Stimulated activated CD4-positive, alpha-beta T cell treated with anti-CD3 and anti-CD28 coated beads, TNF-alpha, amount 100 ng/mL, for 24 hours (primary cell): ENCODE measurements at places on chromosomes 6 and 20.
A peak's percentile ranks its signal among the peaks of the same experiment; 100 is the strongest.

GRCh38 chr6:128259029-128259724, 261.2 kb downstream of the PTPRK start:
- no peak for DNase-seq

DNA sequence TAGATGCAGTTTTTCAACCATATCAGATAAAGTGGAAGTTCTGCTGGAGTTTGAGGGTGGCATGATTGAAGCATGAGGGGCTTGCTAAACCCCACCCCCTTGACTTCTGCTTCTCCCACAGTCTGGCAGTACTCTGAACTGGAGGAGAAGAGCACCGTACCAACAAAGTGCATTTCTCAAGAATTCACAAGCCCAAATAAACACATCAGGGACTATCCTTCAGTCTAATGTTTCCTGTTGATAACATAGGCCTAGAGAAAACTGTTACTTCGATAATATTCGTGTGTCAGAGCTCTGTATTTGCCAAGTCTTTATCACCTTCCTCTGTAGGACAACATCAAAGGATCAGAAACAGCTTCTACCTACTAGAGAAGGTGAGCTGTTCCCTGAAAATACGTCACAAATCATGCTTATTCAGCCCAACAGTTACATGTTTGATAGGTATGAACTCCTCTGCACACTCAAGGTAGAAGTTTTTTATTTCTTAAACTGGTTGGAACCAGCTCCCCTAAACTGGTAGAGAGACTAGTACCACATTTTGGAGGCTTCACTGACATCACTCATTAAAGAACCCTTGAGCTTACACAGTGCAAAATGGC, 153.2 kb upstream of the PRND start:
- no peak for DNase-seq

GRCh38 chr6:159862103-159862502, 28.7 kb upstream of the MAS1 start:
- DNase-seq: no peak

DNA sequence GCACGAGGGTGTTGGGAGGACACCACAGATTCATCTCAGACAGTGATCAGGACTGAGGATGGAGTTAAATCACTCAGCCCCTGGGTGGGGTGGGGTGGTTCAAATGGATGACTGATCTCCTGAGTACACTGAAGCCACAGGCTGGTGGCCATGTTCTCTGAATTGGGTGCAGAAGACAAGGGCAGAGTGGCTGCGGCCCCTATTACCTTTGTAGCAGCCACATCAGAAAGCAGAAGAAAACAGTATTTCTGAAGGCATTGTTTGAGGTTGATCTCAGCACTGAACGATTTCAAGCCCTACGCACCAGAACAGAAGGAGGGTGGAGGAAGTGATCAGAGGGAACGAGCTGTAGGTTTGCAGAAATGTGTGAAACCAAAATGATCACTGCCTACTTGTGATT, 71.6 kb downstream of the SH3BGRL2 start:
- DNase-seq: no peak

- no peak for DNase-seq
Measured at GRCh38 chr6:46222286-46222685, 51.5 kb upstream of the ENPP5 start.

- DNase-seq: no peak
Measured at GRCh38 chr6:163329991-163330390, 84.5 kb upstream of the QKI start.

DNA sequence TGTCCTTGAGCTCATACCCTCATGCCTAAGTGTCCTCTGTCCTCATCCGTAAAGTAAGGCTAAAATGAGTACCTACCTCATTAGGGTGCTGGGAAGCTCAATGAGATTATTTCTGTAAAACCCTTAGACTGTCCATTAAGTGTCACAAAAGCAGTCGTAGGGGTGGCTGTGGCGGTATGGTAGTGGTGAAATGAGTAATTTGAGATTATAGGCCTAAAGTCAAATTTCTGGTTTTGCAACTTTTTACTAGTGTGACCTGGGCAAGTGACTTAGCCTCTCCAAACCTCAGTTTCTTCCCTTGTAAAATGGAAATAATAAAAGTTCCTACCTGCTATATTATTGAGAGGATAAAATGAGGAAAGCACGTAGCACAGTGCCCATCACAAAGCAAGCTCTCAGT, 148.2 kb upstream of the AKAP12 start:
- DNase-seq: no peak

DNA sequence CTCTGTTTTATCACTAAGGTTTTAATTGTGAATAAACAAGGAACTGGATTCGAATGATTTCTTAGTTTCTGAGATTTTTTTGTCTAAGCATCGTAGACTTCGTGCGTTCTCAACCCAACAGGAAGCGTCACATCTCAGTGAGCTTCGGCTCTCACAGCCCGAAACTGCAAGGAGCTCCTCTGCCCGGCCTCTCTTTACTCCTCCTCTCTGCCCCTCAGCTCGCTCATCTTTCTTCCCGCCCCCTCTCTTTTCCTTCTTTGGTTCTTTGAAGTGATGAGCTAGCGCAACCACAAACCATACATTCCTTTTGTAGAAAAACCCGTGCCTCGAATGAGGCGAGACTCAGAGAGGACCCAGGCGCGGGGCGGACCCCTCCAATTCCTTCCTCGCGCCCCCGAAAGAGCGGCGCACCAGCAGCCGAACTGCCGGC, 480 bp upstream of the NT5E start:
- peak; percentile 20 for DNase-seq

- DNase-seq: no peak
Measured at GRCh38 chr6:109013656-109014305, 80.9 kb downstream of the SESN1 start.

- DNase-seq: no peak
Measured at GRCh38 chr6:149701714-149702113, 16.2 kb downstream of the LATS1 start.

DNA sequence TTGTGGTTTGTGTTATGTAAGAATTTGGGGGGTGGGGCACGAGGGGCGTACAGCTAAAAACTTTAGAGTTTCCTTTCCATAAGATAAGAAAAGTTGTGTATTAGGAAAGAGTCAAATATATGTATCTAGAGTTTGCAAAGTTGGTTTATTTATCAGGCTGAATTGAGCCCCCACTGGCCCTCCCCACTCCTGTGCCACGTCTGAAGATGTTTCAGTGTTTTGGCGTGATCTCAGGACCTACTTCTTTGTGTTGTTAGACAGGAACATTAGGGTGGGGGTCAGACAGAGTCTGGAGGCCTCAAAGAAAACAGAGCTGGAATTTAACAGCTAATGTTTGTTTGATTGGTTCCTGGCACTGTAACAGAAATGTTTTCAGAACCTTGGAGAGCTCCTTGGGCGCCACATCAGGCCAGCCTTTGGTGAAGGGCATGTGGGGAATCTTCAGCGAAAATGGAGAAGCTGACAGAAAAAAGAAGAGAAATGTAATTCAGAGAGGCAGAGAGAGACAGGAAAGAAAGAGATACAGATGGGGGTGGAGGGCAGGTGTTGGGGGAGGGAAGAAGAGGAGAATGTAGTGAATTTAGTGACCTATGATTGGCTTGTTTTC, 674 bp downstream of the NRSN1 start:
- DNase-seq: no peak

GRCh38 chr20:63520504-63520933, at the start of gene PPDPF:
TSS of gene PPDPF (plus strand) at chr20:63520765. CDS start at chr20:63521309, 544 bp downstream.
- DNase-seq: peak; percentile 76

DNA sequence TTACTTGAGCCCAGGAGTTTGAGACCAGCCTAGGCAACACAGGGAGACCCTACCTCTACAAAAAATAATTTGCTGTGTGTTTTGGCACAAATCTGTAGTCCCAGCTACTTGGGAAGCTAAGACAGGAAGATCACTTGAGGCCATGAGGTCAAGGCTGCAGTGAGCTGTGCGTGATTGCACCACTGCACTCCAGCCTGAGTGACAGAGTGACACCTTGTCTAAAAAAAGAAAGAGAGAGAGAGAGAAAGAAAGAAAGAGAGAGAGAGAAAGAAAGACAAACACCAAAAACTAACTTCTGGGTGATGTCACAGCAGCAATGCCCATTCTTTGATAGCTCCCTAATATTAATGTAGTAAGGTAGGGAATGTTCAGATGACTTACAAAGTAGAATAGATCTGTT, 20.4 kb downstream of the USP49 start:
- DNase-seq: no peak

DNA sequence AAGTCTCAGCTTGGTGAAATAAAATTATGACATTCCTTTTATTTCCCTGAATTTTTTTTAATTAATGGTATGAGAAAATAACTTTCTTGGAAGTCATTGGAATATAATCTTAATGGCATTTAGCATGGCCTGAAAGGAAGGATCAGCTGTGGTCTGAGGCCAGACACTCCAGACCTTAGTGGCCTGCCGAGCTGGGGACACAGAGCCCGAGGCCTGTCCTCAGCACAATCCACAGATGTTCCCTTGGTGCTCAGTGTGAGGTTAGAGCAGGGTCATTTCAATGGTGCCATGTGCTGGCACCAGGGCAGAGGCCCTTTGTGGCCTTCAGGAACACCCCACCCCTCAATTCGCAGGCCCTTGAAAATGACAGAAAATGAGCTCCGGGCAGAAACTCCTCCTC, 120.6 kb downstream of the ADGB start:
- no peak for DNase-seq

DNA sequence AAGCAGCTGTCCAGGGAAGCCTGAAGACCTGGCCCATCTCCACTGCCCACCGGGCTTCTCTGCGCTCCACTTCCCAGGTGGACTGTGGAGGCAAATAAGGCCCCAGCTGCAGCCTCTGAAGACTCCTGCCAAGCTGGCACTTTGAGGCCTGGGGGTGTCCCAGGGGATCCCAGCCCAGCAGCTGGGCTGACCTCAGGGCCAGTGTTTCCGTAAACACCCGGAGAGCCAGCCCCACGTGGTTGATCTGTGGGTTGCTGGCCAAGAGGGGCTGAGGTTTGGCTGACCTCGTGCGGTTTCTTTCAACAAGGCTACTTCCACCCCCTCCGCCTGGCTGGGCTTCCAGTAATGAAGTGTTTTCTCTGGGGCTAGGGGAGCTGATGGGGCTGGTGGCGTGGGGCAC, 12.4 kb upstream of the CCN5 start:
- DNase-seq: no peak

DNA sequence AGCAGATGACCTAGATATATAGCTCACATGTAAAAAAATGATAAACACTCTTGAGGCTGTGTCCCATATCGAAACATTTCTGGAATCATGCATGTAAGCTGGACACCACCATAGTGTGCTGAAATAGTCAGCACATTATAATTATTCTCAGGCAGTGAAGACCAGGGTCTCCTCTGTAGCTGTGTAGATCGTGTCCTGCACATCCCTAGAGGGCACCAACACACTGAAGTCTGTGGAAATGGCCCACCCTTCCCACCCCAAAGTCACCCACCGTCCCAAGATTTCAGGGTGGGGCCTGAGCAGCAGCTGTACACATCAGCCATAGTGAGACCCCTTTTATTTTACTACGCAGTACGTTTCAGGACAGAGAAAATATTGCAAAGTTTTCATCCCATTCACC, 21.0 kb upstream of the TMEM30A start:
- no peak for DNase-seq

- DNase-seq: no peak
Measured at GRCh38 chr20:496126-496696, 33.9 kb upstream of the TBC1D20 start.

DNA sequence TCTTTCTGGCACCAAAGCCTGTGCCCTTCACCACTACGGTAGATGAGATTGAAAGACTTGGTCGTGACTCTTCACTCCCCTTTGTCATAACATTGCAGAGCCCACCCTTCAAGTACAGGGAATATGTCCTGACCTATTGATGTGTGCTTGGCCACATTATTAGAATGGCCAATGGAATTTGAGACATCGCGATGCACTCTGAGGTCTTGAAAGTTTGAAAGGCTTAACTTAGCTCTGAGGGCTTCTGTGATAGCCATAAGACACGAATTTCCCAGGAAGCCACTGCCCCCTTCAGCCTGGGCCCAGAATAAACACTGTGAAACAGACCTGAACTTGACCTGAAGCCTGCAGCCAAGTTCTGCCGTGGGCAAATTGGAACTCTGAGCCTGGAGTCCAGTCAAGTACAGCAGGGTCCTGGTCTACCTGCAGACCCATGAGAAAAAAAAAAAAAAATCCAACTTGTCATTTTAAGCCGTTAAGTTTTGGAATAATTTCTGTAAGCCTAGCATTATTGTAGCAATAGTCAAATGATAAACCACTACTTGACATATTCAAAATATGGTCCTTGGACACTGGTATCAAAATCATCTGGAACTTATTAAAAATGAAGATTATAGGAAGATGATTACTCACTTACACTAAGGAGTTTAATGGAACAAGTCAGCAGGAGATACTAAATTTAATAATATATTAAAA, 36.9 kb upstream of the TRAF3IP2 start:
- no peak for DNase-seq

- no peak for DNase-seq
Measured at GRCh38 chr20:56414842-56415765, 3.0 kb downstream of the CASS4 start.

- no peak for DNase-seq
Measured at GRCh38 chr20:36432096-36432495, 109.2 kb upstream of the MYL9 start.

GRCh38 chr20:10728873-10729670, 55.3 kb upstream of the JAG1 start:
- DNase-seq: no peak
